ENCODE measurements at places on chromosomes 4 and X.
A peak's percentile ranks its signal among the peaks of the same experiment; 100 is the strongest.

DNA sequence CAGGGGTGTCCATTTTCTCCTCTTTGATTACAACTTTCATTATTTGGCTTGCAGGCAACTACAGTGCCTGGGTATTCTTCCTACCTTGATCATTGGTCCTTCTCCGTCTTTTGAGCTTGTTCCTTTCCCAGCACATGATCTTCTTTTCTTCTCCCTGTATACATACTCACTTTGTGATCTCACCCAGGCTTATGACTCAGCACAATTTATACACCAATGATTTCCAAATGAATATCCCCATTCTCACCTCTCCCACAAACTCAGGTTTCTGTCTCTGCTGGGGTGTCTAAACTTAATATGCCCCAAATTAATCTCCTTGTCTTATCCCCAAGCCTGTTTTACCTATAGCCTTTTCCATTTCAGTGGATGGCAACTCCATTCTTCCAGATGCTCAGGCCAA, 19.5 kb upstream of the C4orf54 start:
- DNase-seq, result no peak

- no peak for DNase-seq
Measured at GRCh38 chrX:103101299-103102042, 8.5 kb upstream of the NXF3 start.

GRCh38 chr4:3225936-3226335, 23.0 kb upstream of the MSANTD1 start:
- DNase-seq, result no peak

- DNase-seq, result no peak
Measured at GRCh38 chrX:98939456-98939855, 1470.6 kb downstream of the PCDH19 start.

DNA sequence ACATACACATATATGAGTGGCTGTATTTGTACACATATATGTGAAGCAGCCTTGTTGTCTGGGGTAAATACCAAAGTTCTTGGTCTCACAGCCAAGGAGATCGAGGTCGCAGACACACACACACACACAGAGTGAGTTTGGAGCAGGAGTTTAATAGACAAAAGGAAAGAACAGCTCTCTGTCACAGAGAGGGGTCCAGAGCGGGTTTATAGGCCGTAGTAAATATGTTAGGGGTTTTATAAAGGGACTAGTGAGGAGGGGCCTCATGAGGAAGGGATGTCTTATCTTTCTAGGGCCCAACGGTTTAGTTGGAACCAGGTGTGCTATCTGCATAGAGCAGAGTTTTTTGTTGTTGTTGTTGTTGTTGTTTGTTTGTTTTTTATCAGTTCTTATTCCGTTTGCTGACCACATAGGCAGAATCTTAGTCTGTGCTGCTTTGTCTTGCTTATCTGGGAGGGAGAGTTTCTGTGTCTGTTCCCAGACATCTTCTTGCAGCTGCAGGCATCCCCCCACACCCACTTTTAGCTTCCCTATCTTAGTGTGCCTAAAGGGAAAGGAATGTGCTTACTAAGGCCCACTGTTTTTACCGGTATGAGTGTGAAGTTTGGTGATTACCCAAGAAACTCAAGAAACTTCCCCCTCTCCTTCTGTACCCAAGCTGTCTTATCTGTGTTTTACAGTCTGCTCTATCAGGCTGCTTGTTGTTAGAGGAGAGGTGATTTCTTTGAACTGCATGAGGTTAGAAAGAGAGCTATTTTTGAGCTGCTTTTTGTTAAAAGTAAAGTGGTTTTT, 91.9 kb downstream of the TENT5D start:
- no peak for DNase-seq

- no peak for DNase-seq
Measured at GRCh38 chr4:188432328-188432727, 293.1 kb downstream of the TRIML1 start.

GRCh38 chr4:7132730-7133582, 59.4 kb upstream of the SORCS2 start:
- peak; percentile 88 for DNase-seq

DNA sequence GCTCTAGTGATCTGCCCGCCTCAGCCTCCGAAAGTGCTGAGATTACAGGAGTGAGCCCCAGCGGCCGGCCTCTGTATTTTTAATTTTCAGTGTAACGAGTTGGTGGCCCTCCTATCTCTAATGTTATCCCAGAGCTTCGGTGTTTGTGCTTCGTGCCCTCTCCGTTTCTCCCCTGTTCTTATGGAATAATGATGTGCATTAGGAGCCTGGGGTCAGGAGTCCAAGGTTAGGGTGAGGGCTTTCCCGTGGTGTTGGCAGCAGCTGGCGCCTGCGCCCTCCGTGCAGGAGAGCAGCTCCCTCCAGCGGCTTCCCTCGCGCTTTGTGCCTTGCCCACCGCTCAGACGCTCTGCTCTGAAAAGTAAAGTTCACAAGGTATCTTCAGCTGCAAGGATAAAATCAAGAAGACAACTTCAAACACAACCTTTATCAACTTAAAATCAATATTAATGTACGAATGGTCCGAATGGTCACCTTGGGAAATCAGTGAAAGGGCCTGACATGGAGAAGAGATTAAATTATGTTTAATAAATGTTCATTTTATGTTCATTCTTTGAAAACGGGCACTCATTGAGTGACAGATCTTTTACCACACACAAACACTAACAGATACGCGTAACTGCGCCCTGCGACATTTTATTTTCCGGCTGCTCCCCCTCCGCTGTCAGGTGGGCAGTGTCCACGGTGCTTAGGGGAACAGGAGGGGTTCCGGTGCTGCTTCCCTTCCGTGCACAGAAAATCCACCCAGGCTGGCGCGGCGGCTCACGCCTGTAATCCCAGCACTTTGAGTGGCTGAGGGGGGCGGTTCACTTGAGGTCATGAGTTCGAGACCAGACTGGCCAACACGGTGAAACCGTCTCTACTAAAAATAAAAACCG, 62.4 kb downstream of the TRAPPC11 start:
- DNase-seq, result peak; percentile 24

DNA sequence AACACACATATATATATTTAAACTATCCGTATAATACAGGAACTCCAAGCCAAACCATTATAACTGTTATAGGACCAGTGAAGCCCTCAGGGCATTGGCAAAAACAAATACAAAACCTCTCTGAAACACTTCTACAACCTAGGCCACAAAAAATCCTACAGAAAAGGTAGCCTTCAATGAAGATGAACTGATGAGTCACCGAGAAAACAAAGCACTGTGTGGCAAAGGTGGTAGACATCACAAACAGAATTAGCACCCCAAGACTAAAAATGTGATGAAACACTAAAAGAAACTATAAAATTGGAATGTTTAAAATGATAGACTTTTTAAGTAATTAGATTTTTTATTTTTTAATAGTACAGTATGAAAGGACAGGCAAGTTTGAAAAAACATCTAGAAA, 5.5 kb upstream of the HSPA4L start:
- no peak for DNase-seq

- peak; percentile 45 for DNase-seq
Measured at GRCh38 chr4:77093401-77093800, 17.6 kb upstream of the CCNI start.

DNA sequence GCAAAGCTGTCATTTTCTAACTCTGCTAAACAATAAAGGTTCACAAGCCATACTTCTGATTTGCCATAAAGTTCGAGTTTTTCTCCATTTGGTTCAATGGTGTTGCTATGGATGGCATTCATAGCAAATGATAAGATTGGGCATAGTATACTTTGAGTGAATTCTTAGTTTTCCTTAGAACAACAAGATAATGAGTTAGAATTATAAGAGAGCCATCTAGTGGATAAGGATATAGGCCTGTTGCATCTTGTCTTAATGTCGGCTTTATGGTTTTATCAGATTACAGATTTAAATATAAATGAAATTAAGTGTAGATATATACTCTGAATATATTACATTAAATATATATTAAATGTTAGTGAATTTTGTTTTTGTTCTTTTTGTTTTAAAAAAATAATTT, 644.6 kb downstream of the IL1RAPL1 start:
- no peak for DNase-seq

DNA sequence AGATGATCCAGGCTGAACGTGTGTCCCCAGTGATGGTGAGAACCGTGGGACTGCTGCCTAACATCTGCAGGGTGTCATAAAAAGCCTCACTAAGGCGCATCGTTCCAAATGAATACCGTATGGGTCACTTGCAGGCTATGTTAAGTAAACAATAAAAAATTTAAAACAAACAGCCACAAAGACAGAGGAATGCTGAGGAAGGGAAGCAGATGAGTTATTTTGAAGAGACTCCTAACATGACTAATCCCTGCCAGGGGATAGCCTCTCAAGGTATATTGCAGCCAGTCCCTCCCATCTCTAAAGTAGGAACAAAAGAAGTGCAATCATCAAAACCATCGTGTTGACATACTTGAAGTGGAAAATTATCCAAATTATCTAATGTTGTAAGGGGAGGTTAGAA, 83.8 kb downstream of the UNC5C start:
- no peak for DNase-seq

DNA sequence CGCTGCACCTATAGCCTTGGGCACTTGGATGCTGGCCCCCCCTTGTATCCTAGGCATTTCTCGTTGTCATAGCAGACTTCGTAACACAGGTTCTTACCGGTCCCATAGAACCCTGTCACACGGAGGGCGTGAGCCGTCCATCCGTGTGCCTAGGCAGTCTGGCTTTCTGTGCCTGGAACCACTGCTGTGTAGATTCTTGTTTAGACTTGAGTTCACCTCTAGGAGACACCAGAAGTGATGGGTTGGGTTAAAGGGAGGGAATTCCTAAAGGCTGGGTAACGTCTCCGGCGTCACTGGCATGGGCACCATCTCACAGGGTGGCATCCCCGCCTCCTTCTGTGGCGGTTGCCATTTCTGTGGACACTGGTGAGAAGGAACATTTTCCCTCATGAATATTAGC, 13.5 kb upstream of the NKX1-1 start:
- DNase-seq, result no peak

- no peak for DNase-seq
Measured at GRCh38 chr4:56622176-56622575, 58.9 kb downstream of the HOPX start.

- no peak for DNase-seq
Measured at GRCh38 chrX:19743386-19743785, 144.0 kb downstream of the SH3KBP1 start.

GRCh38 chr4:47855350-47855749, 17.5 kb upstream of the CORIN start:
- peak; percentile 92 for DNase-seq

DNA sequence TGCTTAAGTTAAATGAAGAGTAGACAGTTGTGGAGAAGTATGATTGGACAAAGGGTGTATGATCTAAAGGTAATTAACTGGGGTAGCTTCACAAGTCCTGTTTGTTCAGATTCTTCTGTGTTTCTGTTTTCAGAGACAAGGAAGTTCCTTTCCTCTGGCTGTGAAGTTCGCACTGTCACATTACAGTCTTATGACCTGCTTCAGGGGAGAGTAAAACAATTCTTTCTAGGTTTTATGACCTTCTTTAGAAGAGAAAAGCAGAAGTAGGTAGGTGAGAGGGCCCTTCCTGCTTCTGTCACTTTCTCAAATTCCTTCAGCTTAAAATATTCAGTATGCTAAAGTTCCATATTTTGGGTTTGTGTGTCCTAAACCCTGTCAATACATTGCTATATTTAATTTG, 211.9 kb downstream of the SOX3 start:
- no peak for DNase-seq

GRCh38 chr4:100632163-100632562, 114.3 kb upstream of the EMCN start:
- no peak for DNase-seq

DNA sequence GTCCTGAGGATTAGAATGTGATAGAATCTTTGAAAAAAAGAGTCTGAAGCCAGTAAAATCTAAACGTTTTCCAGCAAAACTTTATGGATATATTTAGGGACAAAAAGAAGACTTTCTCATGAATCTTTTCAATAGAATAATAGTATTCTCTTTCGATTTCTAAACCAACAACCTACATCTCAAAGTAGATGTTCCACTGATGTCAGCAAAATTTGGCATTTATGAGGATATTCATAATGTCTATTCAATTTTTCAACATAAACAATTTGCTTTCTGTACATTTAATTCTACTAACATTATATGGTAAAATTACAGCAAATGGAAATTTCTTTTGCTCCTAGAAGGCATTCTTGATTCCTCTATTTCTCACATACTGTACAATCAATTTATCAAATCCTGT, 886.5 kb downstream of the CENPC start:
- DNase-seq, result no peak

DNA sequence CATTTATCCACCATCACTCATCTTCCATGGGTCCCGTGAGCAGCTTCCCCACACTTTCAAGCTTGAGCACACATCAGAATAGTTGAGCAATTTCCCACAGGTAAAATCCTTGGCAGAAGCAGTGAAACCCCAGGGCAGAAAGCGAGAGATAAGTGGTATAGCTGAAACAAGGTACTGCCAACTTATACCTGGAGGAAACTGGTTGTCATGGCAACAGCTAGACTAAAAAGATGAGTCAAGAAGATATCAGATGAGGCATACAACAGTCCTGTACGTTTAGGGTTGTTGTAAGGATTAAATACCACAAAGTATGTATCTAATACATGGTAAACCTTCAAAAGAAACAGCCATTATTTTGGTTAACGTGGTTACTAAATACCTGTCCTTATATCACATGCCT, 66.9 kb upstream of the PHOX2B start:
- DNase-seq, result no peak

DNA sequence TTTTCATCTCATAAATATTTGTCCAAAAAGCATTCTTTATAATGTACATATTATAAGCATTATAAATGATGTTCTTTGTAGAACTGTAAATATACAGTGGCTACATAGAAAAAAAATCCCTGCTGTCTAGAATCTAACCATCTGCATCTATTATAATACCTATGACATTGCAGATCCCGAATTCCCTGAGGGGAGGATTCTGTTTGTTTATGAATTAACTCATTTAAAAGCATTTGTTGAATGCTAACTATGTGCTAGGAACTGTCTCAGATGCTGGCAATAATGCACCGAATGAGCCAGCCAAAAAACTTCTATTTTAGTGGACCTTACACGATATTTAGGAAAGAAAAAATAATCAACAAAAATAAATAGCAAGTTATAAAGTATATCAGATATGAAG, 189.6 kb downstream of the PACRGL start:
- DNase-seq, result no peak

DNA sequence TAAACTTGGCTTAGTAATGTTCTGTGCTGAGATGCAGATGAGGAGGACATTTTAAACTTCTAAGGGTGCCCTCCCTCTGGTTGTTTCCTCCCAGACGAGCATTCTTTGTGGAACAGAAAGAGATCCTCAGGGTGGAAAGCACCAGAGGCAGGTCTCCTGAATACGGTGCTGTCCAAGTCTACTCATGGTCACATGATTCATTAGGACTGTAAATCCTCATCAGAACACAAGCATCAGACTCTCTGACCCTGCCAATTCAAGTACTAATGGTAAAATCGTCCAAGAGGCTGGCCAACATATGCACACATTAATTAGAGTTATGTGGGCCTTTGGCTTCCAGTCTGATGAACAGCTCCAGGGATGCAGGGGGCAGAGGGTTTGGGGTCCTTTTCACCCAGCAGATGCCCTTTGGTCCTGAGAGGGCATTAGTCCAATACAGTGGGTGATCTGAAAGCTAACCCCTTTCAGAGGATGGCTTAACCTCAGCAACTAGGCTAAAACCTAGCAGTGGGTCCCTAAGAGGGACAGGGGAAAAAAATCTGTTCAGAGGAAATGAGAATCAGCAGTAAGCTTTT, 18.2 kb downstream of the HAND2 start:
- no peak for DNase-seq
